GM12878 (cell line): ENCODE measurements at places on chromosomes 11 and 22. TPM values are rescaled to one million over a fixed set of nuclear protein-coding genes. Genes with fewer than 3 reads are reported as not detected.

Gene NPAS4
- total RNA-seq: not detected in 2 replicates

Gene PLXNB2
- total RNA-seq: 133 and 134 TPM in 2 replicates

- no peak overlapping the region for H3K4me3 ChIP-seq
- H3K27me3 ChIP-seq: no peaks in the 10 kb centered on the region
- no peaks in the 10 kb centered on the region for H3K36me3 ChIP-seq
- H3K4me1 ChIP-seq: no peaks in the 10 kb centered on the region
Measured at GRCh38 chr11:4183410-4184057, 88.9 kb downstream of the RRM1 start.

GRCh38 chr11:83004746-83005556 lies 66.7 kb downstream of the RAB30 start:
- peaks cover 26% of the 10 kb centered on the region for H3K4me1 ChIP-seq
- H3K27ac ChIP-seq: no peak overlapping the region
- no peak for DNase-seq
- no peaks in the 10 kb centered on the region; the same call in 1 of the 2 replicates for H3K36me3 ChIP-seq
- no peaks in the 10 kb centered on the region for H3K27me3 ChIP-seq

- no peak overlapping the region for H3K4me3 ChIP-seq
- H3K36me3 ChIP-seq: no peaks in the 10 kb centered on the region
- H3K27ac ChIP-seq: no peak overlapping the region
- no peak for DNase-seq
- H3K27me3 ChIP-seq: no peaks in the 10 kb centered on the region
Measured at GRCh38 chr22:48314073-48314472, 1513.6 kb downstream of the BRD1 start.
